ENCODE measurements at places on chromosomes 5 and 9.
A peak's percentile ranks its signal among the peaks of the same experiment; 100 is the strongest.

- DNase-seq = no peak
Observed at GRCh38 chr9:86767373-86767772, 179.9 kb downstream of the GAS1 start.

- no peak for DNase-seq
Observed at GRCh38 chr5:90833753-90834152, 275.2 kb downstream of the ADGRV1 start.

- DNase-seq = no peak
Observed at GRCh38 chr5:79878721-79879336, 112.2 kb downstream of the MTX3 start.

GRCh38 chr9:71858812-71859211 is 52.2 kb downstream of the ABHD17B start:
- DNase-seq = peak; percentile 3

DNA sequence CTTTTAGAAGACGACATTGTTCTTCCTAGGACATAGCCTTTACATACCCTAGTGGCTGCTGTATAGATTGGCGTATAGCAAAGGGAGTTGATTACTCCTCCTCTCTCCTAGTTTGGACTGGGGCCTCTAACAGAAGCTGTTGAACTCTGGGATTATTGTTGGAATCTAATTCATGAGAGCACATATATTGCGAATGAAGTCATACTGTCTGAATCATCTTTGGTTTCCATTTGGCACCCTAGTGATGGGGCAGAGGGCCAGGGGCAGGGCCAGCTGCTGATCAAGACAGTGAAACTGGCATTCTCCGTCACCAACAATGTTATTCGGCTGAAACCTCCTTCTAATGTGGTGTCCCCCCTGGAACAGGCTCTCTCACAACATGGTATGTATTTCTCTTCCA is 40.3 kb downstream of the NUP188 start:
- DNase-seq = peak; percentile 88

Measured in HS-27A (cell line).